Activated naive CD8-positive, alpha-beta T cell treated with anti-CD3 and anti-CD28 coated beads for 36 hours (primary cell): ENCODE measurements at places on chromosomes 5 and 9. TPM values are rescaled to one million over a fixed set of nuclear protein-coding genes. Genes with fewer than 3 reads are reported as not detected.

DNA sequence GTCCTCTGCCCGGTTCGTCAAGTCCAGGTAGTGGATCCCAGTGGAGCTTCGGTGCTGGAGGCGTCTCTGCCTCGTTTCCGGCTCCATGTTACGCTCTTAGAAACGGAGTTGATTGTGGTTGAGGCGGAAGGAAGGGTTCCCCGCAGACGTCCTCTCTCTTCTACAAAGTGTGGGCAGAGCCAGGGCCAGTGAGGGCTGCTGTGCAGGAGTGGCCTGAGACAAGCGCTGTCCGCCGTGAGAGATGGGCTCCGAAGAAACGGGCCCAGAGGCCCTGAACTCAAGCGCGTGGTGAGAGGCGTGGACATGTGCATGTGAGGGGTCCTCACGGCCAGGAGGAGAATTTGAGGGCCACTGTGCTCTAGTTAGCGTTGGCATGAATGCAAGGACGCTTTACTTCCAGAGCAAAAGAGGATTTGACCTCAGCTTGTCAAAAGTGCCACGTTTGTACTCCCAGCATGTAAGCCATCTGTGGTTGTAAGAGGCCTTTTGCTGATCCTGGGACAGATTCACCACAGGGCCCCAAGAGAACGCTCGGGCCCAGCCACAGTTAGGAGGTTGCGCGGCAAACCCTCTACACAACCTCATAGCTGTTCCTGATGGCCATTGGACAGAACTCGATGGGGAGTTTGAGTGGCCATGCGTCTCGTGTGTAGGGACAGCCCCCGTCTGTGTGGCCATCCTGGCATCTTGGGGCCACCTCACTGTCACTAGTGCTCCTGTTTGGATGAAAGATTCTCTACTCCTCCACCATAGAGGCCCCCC, 10.2 kb downstream of the MAN1B1 start:
- no peak for DNase-seq
- peaks cover 15% of the 10 kb centered on the region for H3K4me1 ChIP-seq
- H3K27me3 ChIP-seq: no peaks in the 10 kb centered on the region
- H3K36me3 ChIP-seq: peaks cover 12% of the 10 kb centered on the region

GRCh38 chr9:3894772-3895171, 369.0 kb upstream of the RFX3 start:
- peaks cover 3% of the 10 kb centered on the region for H3K27me3 ChIP-seq
- no peaks in the 10 kb centered on the region for H3K36me3 ChIP-seq
- H3K4me3 ChIP-seq: no peak overlapping the region
- no peak for DNase-seq

DNA sequence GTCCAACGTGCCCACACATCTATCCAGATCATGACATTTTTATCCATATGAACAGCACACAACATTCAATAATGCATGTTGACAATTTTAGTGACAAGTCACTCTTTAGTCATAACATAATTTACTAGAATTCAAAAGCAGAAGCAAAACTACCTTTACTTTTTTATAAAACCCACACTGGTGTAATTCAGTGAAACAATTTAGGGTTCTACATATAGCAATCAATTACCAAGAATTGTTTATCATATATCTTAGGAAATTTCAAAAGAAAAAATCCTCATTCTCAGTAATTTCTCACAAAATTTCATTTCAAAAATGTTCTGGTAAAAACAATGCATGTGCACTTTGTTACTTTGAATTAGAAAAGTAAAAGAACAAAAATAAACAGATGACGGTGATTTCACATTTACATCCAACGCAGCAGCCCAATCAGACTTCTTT, 12.6 kb downstream of the AUH start:
- peaks cover 20% of the 10 kb centered on the region for H3K36me3 ChIP-seq
- peak overlapping the region; percentile 21 for H3K27ac ChIP-seq
- DNase-seq: no peak
- no peak overlapping the region for H3K4me3 ChIP-seq
- peaks cover 29% of the 10 kb centered on the region for H3K4me1 ChIP-seq

DNA sequence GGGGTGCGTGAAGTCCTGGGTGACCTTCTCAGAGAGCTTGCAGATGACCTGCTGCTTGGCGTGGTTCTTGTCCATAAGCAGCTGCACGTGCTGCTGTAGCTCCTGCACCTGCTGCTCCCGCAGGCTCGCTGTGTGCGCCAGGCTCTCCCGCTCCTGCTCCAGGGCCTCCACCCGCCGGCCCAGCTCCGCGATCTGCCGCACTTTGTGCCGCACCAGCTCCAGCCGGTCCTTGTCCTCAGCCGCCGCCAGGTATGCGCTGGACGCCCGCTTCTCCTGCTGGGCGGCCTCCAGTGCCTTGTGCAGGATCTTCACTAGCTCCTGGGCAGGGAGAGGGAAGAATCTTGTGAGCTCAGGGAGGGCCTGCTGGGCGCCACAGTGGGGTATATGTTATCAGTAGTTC, 28.5 kb upstream of the CORO2A start:
- no peaks in the 10 kb centered on the region for H3K27me3 ChIP-seq
- no peak for DNase-seq
- H3K4me3 ChIP-seq: no peak overlapping the region
- no peak overlapping the region for H3K27ac ChIP-seq

DNA sequence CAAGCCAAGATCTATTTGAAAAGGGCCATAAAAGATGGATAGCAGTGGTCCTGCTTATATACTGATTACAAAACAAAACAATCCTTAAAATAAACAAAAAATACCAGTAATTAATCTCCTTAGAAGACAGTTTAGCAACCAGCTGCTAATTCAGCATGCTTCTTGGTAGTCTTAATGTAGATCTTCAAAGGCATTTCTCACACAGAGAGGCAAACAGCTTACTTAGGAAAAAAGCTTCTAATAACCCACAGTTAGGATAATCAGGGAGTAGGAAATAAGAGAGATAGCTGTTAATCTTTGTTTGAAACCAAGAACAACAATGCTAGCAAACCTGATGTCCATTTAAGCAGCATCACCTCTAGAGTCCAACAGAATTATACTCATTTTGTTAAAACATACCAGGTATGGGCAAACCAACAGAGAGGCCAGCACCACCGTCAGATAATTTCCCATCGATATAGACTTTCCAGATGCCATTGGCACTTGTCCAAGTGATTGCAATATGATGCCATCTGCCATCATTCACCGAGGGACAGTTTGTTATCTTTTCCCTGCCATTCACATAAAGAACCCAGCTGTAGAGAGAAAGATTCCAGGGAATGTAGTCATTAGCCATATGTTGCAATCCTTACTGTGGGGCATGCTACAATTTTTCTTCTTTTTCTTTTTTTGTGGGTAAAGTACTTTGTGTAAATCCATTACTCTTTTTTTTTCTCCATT, 105.6 kb upstream of the TXNDC8 start:
- H3K36me3 ChIP-seq: no peaks in the 10 kb centered on the region
- DNase-seq: no peak
- no peak overlapping the region for H3K4me3 ChIP-seq
- H3K27ac ChIP-seq: no peak overlapping the region
- no peaks in the 10 kb centered on the region for H3K27me3 ChIP-seq

The THBS4 gene
- 0.76 TPM for total RNA-seq

The PCDHAC2 gene
- not detected for total RNA-seq

The NR5A1 gene
- not detected for total RNA-seq
